ENCODE measurements at places on chromosomes 6 and 20. TPM values are rescaled to one million over a fixed set of nuclear protein-coding genes. Genes with fewer than 3 reads are reported as not detected.
A peak's percentile ranks its signal among the peaks of the same experiment; 100 is the strongest.

Gene NKX2-2
- not detected for total RNA-seq

Gene SLC22A16
- total RNA-seq = not detected

DNA sequence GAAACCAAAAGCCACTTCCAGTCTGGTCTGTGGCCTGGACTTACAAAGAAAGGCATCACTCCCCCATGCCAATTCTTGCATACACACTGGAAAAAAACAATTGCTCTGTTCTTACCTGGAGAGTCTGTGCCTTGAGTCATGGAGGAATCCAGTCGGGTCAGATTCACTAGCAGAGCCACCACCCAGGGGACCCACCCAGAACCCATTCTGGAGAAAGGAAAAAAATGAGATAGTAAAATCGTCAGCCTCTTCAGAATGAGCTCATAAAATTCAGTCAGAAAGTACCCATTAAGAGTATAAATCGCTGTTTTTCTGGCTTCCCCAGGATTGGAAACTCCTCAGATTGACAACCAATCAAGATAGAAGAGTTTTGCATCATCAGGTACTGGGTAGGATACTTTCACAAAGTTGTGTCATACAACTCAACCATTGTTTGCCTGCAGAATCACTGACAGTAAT lies at the start of gene HLA-DOB:
TSS of gene HLA-DOB (minus strand) at position 257 of the 459 bp plus-strand sequence. CDS start at position 206, 51 bp downstream.
- peak; percentile 76 for DNase-seq

GRCh38 chr6:141394565-141395051 lies 738.1 kb upstream of the GJE1 start:
- DNase-seq = no peak
